ENCODE measurements at places on chromosomes 5 and 9.

DNA sequence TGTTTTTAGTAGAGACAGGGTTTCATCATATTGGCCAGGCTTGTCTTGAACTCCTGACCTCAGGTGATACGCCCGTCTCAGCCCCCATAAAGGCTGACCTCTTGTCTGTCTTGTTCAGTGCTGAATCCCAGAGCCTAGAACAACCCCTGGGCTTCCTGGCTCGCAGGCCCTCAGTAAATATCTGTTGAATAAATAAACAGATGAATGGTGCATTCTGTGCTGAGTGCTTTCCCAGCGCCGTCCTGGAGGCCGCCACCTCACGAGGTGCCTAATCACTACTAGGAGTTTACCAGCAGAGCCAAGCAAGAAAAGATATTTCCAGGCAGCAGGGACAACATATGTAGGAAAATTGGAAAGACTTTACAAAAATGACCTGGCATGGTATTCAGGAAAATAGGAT lies 88.5 kb downstream of the SNX24 start:
- DNase-seq: no peak

- DNase-seq: no peak
Observed at GRCh38 chr9:75116306-75116705, 28.0 kb downstream of the OSTF1 start.

- no peak for DNase-seq
Observed at GRCh38 chr5:142330026-142330425, 5.2 kb upstream of the SPRY4 start.

DNA sequence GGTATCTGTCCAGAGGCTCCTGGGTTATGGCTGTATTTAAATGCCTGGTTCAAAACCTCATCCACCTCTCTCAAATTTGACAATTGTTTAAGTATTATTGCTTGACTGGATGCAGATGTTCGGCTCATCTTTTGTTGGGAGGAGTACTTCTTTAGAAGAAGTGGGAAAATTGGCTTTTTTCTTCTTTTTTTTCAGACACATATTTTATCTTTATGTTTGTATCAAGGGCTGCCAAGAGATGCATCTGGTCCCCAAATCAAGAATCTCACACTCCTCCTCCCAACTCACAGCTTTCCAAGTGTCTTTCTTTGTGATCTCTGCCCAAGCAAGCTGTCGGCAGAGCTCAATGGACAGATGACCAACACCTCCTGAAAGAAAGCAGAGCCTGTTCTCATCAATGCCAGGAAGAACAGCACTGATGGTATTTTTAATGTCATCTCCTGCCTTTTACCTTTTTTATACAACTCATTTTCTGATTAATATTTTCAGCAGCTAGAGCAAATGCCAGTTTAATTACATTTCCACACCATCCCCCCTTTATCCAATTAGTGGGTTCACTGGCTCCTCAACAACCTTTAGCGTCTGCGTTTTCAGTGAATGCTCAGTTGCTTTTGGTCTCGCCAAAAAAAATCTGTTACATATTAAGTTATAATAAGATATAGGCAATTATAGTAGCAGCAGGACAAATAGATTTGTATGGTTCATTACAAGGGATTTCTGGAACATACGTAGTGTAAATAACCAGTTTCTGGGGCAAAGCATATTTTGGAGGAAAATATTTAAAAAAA lies 110.3 kb upstream of the SLIT3 start:
- no peak for DNase-seq

DNA sequence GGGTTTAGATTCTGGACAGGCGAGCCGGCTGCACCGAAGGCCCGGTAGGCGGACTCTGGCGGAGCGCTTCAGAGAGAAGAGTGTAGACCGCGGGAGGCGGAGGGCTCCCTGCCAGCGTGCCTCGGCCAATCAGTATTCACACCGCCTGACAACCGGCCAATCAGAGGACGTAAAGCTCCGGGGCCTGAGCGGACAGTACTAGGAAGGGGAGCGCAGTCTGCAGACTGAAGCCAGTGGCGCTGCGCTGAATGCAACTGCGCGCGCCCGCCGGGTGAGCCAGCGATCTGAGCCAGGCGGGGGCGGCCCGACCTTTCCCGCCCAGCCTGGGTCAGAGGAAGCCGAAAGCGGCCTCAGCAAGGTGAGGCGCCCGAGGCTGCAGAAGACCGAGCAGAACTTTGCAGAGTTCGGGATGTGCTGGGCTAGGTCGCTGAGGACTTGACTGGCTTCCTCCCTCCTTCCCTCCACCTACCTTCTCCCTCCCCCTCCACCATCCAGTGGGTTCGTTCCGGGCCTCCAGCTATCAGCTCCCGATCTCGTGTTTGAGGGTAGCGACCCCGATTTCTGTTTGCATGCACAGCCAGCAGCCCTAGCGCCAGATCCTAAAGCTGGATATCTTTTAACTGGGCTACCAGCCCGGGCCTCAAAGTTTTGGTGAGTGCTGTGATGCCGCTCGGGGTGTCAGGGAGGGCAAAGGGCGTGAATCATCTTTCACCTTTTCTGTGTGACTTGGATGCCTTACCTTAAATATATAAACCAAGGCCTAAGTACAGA lies at the start of gene DMRT2:
Gene DMRT2 (plus strand): TSS at position 233 of the 771 bp plus-strand sequence. CDS start 1,257 bp downstream, outside the sequence.
- DNase-seq: no peak

GRCh38 chr9:122268041-122268814 lies 3.5 kb downstream of the MRRF start:
- no peak for DNase-seq

- no peak for DNase-seq
Observed at GRCh38 chr5:126516852-126517251, 78.2 kb downstream of the ALDH7A1 start.

GRCh38 chr9:92685022-92685421 lies 15.1 kb upstream of the IPPK start:
- DNase-seq: no peak

- no peak for DNase-seq
Observed at GRCh38 chr5:175892015-175892800, 20.8 kb downstream of the CPLX2 start.

DNA sequence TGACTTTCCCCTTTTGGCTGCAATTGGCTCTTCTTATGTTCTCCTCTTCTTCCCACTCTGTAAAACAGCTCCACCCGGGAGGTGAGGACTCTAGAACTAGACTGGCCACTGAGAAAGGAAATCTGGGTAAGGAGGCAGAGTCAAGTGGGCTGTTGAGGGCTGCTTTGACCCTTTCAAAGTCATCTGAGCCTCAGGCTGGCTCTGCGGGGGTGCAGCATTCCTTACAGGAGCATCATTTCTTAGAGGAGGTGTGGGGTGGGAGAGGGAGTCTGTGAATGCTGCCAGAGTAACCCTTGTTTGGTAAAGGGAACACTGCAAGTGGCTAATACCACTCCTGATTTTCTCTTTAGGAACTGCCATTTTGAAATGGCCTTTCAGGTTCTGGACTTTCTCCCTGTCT lies 377.7 kb upstream of the SMARCA2 start:
- no peak for DNase-seq

DNA sequence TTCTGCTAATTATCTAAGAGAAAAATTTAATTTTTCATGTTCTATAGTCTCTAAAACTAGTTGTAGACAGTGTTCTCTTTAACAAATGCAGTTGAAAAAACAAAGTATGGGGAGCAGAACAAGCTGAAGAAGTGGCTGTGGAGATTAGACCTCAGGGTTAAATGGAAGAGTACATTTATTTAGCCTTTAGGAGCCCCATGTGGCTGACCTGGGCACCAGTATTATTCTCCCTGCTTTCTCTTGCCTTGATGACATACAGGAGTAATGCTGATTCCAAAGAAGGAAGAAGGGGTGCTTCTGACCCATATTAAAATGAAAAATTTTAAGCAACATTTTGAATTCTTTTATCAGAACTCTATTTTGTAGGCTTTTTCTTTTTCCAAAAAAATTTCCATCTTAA lies 312.3 kb upstream of the RIOK2 start:
- DNase-seq: no peak

DNA sequence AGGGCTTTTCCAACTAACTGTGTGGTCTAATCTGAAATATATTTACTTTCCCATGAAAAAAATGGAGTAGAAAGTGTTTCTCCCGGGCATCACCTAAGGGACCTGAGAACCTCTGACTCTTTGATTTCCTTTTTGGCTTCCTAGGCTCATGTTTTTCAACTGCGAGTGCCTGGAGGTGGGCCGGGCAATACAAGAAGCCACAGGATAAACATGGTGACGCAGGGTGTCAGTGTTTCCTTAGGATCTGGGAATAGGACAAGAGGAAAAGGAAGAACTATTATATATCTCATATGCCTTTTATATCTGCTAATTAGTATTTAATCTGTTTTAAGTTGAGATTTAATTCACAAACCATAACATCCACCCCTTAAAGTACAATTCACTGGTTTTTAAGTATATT lies 11.4 kb upstream of the LECT2 start:
- DNase-seq: no peak

GRCh38 chr5:90871391-90871991 lies 312.9 kb downstream of the ADGRV1 start:
- DNase-seq: no peak

- DNase-seq: no peak
Observed at GRCh38 chr9:108905494-108905893, 28.4 kb downstream of the ELP1 start.
